Hematopoietic multipotent progenitor cell treated with erythropoietin and hydrocortisone succinate and interleukin-3 and kit ligand, for 6 days (in vitro differentiated cells): ENCODE measurements at places on chromosomes 5 and 9.

DNA sequence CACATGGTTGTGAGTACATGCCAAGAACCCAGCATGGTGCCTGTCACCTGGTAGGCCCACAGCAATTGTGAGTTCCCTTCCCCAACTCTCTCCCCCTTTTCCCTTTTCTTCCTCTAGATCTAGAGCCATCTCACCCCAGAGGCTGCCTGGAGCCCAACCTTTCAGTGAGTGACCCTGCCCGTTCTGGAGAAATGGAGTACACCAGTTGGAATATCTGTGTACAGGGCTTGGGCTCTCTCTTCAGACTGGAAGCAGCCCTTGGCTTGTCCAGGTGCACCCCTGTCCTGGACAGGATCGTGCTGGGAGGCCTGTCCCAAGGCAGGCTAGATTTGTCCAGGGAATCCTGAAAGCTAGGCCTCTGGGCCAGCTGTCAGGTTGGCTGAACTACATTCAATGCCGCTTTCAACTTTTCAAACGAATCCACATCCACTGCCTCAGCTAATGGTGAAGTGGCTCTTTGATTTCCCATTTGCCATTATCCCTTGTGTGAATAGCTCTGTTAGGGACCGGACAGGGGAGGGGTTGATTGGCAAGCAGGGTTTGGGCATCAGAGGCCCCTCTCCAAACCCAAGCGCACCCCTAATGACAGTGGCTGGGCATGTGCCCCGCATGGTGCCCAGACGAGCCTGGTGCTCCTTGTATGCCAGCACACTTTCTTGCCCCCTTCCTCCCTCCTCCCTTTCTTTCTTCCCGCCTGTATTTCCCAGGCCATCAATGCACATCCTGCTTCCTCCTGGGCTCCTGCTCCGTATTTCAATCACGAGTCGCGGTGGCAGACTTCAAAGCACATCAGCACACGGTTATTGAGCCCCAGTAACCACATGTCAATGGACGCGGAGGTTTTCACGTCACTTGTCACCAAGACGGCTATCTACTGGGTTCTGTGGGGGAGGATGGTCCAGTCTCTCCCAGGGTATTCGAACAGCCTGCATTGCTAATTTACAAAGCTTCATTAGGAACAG, 211.2 kb downstream of the DAB2IP start:
- no peak for DNase-seq

GRCh38 chr9:71910650-71911060, 338 bp downstream of the ABHD17B start:
- no peak for DNase-seq

DNA sequence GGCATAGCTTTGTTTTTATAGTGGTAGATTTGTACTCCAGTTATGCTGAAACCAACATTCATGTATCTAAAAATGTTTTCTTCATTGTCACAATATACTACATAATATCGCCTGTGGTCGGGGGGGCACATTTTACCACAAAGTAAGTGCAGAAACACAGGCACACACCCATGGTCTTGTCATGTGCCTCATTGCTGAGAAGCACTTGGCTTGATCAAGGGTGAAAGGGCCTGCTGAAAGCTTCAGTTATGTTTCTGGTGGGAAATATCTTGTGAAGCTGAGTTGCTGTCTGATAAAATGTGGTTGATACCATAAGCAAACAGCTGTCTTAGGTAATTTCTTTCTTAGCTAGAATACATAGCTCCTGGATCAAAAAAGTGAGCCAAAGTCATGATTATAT, 393.1 kb downstream of the MAN2A1 start:
- no peak for DNase-seq

DNA sequence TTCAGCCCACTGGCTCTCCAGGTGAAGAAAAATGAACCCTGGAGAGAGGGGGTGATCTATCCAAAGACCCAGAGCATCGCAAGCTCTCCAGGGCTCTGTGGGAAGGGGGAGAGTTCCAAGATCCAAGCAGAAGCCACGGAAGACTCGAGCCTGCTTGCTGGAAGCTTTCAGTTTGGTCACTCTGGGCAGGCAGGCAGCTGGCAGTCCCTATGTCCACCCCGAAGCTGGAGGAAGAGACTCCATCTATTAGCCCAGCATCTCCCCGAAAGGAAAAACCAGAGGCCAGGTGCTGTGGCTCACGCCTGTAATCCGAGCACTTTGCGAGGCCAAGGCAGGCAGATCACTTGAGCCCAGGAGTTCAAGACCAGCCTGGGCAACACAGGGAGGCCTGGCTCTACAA, 10.7 kb upstream of the SPARC start:
- DNase-seq: no peak

DNA sequence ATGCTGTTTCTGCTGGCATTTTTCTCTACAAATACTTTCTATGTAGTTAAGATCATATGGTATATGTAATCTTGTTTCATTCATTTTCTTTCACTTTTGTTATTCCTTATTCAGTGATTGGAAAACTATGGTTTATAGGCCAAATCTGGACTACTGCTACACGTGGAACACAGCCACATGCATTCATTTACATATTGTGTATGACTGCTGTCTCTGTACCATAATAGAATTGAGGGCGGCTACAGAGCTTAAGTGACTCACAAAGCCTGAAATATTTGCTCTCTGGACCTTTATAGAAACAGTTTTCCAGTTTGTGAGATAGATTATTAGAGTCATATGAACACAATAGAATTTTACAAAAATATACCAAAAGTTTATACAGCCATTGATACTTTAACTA, 133.6 kb upstream of the CDKN2B start:
- DNase-seq: no peak

GRCh38 chr5:151130922-151131891, 26.4 kb downstream of the ANXA6 start:
- no peak for DNase-seq

DNA sequence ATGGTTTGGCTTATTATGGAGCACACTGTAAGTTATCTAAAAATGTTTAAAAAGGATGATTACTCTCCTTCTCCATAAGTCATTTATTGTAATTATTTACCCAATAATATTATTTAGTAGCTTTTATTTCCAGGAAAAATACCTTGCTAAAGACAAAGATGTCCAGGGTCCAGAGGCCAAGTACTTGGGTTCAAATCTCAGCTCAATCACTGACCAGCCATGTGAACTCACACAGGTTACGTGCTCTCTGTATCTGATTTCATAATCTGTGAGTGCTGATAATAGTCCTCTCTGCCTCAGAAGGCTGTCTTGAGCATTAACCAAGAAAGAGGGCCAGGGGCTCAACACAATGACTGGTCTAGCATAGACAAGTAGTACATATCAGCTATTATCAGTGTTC, 27.0 kb downstream of the ALDH1A1 start:
- no peak for DNase-seq

GRCh38 chr5:164346785-164347630, 841.6 kb downstream of the MAT2B start:
- DNase-seq: peak; percentile 63

- no peak for DNase-seq
These were observed 41.8 kb upstream of the UGCG start for GRCh38 chr9:111854799-111855198.

- no peak for DNase-seq
These were observed 111.9 kb downstream of the MTRR start for GRCh38 chr5:7980881-7981280.

DNA sequence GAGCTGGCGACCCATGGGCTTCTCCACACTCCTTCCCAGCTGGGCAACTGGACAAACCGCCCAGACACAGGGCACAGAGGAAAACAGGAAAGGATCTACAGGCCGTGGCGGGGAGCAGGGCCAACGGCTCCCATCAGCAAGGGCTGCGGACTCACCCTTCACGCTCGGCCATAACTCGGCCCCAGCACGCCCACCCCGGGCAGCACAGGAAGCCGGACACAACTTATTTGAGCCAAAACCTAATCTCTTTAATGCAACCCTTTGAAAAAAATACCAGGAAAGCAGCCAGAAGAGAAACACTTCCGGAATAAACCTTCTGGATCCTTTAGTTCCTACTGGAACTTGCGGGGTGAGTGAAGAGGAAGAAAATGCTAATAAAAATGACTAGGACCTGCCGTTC, 59.9 kb downstream of the VAV2 start:
- no peak for DNase-seq

- no peak for DNase-seq
These were observed 24.2 kb downstream of the TRIO start for GRCh38 chr5:14167211-14167845.

DNA sequence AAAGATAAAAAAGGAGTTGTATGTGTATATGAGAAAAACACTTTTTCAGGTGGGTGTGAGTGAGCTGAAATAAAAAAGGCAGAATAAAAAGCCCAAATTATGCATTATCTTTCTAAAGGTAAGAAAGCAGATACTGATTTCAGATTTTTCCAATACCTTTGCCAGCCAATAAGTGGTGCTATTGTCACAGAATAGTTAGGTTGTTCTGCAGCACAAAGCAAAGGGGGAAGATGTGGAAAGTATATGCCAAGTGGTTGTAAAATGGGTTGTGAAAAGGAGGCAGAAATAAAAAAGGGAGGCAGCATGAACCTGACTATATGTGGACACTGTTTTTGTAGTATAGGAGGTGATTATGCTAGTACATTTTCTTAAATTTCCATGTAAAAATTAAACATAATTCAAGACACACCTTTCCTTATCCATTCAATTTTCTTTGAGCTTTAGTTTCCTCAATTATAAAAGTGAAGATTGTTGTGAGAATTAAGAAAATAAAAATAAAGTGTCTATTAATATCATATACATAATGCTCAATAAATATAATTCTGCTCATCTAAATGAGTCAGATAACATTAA, 106.7 kb downstream of the SMIM15 start:
- DNase-seq: peak; percentile 75

DNA sequence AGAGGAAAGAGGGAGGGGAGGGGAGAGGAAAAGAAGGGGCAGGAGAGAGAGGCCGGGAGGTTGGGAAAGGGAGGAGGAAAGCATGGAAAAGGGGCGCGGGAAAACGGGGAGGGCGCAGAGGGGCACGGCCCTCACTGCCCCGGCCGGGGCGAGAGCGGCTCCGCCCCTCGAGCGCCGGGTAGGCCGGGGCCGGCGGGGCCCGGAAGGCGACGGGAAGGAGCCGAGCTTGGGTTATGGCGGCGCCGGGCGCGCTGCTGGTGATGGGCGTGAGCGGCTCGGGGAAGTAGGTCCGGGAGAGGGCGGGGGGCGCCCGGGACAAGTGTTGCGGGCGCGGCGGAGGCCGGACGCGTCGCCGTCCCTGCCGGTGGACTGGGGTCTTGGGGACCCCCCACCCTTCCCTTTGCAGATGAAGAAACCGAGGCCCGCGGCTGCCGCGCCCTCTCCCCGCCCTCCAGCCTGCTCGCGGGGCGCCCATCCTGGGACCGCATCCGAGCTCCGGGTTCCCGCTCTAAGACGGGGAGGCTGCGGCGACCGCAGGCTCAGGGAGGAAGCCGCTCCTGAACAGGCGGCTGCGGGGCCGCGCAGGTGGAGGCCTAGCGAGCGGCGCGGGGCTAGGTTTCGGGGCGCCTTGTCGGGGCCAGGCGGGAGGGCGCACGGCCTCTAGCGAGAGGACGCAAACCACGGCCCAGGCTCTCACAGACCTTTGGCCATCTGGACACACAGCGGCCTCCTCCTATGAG, at the start of gene IDNK:
TSS of gene IDNK (plus strand) at position 205 of the 740 bp plus-strand sequence. CDS start at position 234, 29 bp downstream.
- DNase-seq: no peak

DNA sequence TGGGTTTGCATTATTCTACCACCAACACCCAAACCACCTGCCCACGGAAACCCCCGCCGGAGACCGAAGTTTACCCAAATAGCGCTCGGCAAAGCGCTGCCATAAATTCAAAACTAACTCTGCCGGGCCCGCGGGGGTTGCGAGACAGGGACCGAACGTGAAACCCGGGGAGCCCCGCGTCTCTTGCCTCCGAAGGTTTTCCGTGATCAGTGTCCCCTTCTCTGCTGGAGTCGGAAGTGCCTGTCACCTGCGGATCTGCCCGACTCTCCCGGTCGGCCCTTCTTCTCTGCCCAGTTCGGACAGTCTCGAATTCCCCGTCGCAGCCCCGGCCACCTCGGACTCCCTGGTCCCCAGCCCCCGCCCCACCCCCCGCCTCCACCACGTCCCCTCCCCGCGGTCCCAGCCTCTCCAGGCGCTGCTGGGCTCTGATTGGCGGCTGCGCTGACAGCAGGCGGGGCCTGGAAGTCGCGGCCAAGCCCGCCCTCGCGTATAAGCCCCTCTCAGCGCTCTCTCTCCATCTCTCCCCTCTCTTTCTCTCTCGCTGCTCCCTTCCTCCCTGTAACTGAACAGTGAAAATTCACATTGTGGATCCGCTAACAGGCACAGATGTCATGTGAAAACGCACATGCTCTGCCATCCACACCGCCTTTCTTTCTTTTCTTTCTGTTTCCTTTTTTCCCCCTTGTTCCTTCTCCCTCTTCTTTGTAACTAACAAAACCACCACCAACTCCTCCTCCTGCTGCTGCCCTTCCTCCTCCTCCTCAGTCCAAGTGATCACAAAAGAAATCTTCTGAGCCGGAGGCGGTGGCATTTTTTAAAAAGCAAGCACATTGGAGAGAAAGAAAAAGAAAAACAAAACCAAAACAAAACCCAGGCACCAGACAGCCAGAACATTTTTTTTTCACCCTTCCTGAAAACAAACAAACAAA, at the start of gene RORB:
TSS of gene RORB (plus strand) at position 517 of the 929 bp plus-strand sequence. CDS start 642 bp downstream, outside the sequence.
- DNase-seq: no peak

DNA sequence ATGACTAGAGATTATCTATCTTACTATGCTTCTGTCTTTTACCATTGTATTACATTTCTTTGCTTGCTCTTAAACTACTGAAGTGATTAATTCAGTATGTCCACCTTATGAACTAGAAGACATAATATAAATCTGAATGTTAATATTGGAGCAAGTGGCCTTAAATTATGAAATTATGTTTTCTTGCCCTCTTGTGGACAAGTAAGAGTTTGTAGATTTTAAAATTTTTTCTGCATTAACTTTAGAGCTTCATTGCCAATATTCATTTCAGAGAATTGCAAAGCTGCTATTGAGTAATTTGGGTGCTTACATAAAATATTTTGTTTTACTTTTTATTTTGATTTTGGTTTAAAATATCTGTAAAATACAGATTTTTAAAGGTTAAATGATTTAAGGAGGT, 55.3 kb downstream of the RANBP17 start:
- DNase-seq: peak; percentile 10

DNA sequence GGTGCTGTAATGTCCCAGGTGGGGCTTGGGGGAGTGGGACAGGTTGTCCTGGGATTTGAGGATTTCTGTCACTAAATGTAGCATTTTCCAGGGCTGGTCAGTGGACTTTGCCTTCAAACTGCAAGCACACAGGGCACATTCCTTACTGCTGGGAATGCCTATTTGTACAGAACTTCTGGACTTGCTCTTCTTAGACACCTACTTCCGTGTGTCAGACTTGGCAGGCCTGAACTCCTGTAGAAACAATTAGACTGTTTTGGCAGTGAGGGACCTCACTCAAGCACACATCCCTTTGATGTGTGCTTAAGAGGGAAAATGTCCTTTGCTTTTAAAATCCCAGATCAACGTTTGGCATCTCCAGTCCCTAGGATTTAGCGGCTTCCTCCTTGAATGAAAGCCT, 192.2 kb downstream of the PAPPA start:
- DNase-seq: no peak
